ENCODE measurements at places on chromosomes 2 and 18.

DNA sequence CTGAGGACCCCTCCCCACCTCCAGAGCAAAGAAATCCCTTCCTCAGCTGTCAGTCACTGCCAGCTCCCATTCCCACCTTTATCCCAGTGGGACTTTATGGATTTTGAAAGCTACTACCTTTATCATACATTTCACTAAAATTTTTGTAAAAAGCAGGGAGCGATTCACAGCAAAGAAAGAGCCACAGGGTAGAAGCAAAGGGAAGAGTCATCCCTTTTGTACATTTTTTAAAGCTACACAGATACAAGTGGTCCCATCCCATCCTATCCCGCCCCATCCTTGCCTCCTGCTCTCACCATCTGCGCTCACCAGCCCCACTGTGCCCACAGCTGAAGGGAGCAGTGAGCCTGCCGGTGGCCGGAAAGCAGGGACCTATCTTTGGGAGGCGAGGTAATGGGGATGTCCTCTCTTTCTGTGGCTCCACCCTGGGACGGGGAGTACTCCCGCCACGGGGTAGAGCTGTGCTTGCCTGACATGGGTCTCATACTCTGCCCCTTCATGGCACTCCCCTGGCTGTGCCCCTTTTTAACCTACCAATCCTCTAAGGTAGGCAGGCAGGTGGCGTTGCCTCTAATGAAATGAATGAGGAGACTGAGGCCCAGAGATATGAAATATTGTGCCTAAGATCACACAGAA is 13.2 kb downstream of the SH2D6 start:
- peak; percentile 62 for DNase-seq

DNA sequence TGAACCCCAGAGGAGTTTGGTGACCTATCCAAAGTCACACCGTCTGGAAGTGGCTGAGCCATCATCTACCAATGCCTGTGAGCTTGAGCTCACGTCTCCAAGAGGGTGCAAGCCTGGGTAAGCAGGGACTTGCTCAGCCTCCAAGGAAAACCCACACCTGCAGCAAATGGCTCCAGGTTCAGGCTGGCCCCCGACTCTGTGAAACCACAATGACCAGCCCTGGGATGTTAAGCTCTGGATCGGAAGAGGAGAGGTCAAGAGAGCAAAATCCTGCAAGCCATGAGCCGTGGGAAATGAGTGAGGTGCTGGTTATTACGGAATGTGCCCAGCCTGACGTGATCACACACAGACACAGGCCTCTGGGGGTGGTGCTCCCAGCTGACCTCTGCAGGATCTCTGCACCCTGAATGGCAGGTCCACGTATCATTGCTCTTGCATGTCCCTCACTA is 94.1 kb upstream of the OTOS start:
- DNase-seq: no peak

DNA sequence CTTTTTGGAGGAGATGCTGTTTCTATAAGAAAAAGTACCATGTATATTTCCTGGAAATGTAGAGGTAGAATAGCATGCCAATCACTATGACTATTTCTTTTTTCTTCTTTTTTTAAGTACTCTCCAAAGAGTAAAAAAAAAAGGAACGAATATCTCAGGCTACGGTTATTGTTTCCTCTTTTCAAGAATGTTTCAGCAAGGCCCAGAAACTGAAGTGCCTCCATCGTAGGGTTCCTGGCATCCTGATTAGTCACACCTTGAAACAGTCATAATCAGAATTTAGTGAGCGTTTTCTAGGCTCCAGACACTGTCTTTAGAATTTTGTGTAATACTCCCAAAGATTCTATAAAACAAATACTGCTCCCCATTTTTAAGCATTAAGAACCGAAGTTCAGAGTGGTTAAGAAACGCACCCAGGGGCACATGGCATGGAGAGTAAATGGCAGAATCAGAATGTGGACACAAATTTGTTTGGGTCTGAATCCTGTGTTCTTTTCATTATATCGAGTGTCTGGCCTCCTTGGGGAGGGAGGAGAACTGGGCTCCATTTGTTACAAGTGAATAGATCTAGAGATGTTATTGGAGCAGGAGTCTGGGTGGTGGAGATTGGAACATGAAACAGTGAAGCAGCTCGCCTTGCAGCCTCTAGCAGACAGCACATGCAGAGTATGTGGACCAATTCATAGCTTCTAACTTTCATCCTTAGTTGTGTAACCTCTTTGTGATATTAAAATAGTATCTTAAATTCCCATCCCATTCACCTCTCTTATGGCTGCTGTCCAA is 26.7 kb downstream of the ZEB2 start:
- DNase-seq: no peak

- no peak for DNase-seq
Measured at GRCh38 chr18:52403291-52404021, 63.5 kb downstream of the DCC start.

DNA sequence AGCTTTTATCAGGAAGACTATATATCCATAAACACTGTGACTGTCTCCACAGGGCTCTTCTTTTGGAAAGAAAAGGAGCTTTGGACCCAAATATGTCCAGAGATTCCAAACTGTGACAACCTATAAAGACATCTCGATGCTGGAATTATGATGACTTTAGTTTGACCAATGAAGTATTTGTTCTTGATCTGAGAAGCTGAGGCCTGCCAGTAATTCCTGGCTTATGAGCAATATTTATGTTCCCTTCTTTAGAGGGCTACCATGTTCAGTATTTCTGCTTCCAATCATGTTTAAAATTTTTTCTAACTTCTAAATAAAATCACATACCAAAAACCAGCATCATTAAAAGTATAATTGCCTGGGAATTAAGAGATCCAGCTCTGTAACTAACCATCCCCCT is 41.1 kb downstream of the FEZ2 start:
- DNase-seq: no peak

DNA sequence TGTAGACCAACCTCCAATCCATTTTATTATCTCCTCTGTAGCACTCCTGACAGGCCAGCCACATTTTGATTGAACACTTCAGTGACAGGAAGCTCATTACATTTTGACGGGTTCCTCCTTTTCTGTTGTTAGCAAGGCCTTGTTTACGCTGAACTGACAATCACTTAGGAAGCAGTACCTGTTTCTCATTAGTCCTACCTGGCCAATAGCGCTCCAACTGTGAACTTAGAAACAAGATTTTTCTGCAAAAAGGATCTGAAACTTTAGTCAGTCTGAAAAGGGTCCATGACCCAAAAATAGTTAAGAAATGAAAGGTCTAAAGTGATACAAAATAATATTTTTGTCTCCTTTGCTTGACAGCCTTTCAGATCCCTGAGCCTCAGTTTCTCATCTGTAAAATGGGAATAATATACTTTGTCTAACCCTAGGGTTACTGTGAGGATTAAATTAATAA is 119.6 kb upstream of the MSTN start:
- DNase-seq: no peak

GRCh38 chr2:197514754-197515153 is 1.1 kb upstream of the MOB4 start:
- no peak for DNase-seq

GRCh38 chr2:143877056-143877455 is 642.9 kb downstream of the ZEB2 start:
- DNase-seq: peak; percentile 20

- DNase-seq: peak; percentile 42
Measured at GRCh38 chr2:16262526-16263178, 322.3 kb downstream of the MYCN start.

DNA sequence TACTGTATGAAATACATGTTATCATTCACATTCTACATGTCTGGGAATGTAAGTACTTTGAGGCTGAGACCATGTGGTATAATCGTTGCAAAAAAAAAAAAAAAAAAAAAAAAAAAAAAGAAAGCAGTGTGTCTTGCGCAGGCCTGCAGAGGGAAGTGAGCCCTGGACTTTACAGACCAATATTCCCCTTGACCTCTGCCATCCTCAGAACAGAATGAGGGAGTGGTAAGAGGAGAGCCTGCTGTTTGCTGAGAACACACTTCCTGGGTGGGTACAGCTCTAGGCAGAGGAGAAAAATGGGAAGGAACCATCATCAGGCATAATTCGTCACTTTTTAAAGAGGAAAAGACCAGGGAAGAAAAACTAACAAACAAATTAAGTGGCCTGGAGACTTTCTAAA is 28.8 kb upstream of the TBC1D8 start:
- no peak for DNase-seq

GRCh38 chr2:86518481-86518880 is 44.8 kb downstream of the CHMP3 start:
- DNase-seq: peak; percentile 2

DNA sequence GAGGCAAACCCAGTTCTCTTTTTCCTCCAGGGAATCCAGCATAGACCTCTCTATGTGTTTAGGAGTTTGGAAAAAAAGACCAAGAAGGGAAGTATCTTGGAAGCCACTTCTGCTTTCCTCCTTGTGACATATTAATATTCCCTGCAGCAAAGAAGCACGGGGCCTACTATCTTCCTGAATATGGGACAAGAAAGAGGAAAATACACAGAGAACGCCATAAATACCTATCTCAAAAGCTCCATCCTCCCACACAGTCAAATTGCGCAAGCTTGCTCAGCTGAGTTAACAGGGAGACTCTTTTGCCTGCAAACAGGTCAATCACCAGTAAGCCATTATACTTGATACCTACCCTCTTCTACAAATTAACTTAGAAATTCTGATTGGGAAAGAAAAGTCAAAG is 16.7 kb upstream of the RAPH1 start:
- DNase-seq: no peak

GRCh38 chr2:52222128-52222527 is 1190.2 kb upstream of the NRXN1 start:
- DNase-seq: no peak

- DNase-seq: no peak
Measured at GRCh38 chr2:207183506-207183905, 17.8 kb upstream of the KLF7 start.

- DNase-seq: no peak
Measured at GRCh38 chr2:216344206-216344949, 27.9 kb downstream of the MARCHF4 start.

DNA sequence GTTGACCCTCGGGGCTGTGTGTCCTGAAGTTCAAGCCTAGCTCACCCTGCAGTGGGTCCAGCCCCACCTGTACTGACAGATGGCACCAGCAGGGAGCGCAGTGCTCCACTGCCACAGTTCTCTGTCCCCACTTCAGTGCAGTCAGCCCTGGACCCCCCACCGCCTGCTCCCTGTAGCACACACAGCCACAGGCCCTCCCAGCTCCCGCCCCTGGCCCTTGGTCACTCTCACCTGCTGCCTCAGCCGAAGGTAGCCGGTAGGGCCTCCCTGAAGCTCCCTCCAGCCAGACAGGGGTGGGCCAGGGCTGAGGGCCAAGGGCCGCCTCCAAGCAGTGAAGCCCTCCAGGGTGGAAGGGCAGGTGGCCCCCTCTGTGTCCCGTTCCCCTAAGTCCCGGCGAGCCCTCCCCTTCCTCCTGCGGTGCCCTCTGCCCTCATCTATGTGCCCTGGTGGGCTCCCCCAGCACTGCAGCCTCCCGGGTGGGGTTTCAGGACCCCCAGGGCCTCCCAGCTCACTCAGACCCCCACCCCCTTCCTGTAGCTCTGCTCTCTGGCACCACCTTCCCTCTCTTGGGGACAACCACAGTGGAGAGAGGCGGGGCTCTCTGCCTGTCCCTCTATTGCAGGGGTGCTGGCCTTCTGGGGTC is 10.8 kb upstream of the ALPP start:
- no peak for DNase-seq

GRCh38 chr18:42530276-42530675 is 575.2 kb downstream of the PIK3C3 start:
- DNase-seq: no peak

DNA sequence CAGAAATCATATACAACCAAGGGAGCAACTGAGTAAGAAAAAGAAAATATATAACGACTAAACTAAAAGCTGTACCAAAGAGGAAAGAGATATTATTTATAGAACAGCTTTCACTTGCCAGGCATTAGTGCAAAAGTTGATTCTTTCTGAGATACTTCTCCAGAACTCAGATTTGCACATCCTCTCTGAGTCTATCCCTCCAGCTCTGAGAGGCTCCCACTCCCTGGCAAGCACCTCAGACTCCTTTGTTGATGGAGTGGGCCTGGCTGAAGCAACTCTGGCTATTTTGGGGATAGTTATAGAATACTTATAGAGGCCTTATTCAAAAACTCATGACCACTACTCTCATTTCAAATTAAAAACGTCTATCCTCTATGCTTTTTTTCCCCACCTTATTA is 501.6 kb upstream of the TNP1 start:
- DNase-seq: peak; percentile 36

GRCh38 chr2:210132239-210132638 is 39.0 kb downstream of the KANSL1L start:
- no peak for DNase-seq

- no peak for DNase-seq
Measured at GRCh38 chr2:59560769-59561168, 992.7 kb downstream of the BCL11A start.

DNA sequence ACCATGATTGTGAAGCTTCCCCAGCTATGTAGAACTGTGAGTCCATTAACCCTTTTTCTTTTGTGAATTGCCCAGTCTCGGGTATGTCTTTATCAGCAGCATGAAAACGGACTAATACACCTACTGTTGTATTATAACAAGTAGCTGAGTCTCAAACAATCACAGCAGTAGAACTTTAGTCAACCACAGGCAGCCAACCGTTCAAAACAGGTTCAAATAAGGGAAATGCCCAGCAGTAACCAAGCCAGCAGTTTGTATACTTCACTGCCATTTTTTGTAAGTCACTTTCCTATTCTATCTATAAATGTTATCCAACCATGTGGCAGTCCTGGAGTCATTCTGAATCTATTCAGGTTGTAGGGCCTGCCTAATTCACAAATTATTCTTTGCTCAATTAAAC is 1560.6 kb upstream of the SLC39A10 start:
- no peak for DNase-seq

DNA sequence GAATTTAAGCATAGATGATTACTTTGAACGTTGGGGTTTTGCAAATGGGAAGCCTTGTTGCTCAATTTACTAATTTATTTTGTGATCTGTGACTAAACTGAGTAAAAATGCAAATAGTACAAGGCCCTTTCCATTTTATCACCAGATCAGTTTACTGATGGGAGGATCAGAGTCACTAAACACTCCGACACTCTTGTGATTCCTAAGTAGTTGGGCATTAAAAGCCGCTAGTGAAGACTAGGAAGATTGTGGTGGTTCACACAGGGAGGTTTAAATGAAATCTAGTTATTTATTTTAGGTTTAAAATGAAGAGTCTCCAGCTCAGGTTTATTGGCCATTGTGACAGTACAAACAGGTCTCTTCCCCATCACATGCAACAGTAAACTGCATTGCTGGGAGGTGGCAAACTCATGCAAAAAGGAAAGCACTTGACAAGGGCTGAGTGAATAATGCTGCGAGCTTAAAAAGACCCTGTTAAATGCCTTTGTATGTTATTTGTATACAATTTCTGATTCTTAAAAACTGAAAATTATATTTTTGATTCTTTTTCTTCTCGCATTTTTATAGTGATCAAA is 394.8 kb upstream of the FANCL start:
- DNase-seq: no peak

DNA sequence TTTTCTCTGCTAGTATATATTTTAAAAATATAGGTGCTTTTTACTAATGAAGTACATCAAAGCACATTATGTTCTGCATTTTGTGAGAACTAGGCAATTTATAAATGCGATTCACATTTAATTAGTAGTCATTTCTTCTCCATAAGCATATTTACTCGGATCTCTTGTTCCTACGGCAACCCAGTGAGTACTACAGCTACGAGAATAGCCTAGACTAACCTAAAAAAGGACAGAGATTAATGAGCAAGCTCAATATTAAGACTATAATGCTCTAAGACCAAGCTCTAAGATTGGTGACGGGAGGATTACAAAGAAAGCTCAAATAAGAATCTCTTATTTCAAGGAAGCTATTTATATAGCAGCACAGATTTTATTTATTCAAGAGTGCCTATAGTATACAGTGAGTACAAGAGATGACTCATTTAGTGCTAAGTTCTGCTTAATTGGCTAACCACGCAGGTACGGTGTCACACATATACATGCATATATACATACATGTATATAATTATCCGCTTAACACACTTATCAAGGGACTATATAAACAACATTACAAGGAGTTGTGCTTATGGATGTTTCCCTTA is 364.7 kb downstream of the GPD2 start:
- peak; percentile 61 for DNase-seq

All from spinal cord (tissue), 10 donors.